ENCODE measurements at places on chromosomes 1 and 21. TPM values are rescaled to one million over a fixed set of nuclear protein-coding genes. Genes with fewer than 3 reads are reported as not detected.

AMY2A gene
- total RNA-seq = not detected

AK5 gene
- 6.9 TPM for total RNA-seq

LORICRIN gene
- not detected for total RNA-seq

OR10J1 gene
- not detected for total RNA-seq

SIK1 gene
- total RNA-seq = 15.9 TPM

TMIGD3 gene
- not detected for total RNA-seq

AVPR1B gene
- total RNA-seq = not detected

C1orf115 gene
- total RNA-seq = 5.4 TPM

KDM1A gene
- 87.4 TPM for total RNA-seq

THEM5 gene
- not detected for total RNA-seq

C1orf210 gene
- not detected for total RNA-seq

OLFM3 gene
- total RNA-seq = not detected

ERVH48-1 gene
- not detected for total RNA-seq

GLIS1 gene
- total RNA-seq = 0.08 TPM

CLDN17 gene
- total RNA-seq = not detected

PARK7 gene
- total RNA-seq = 352 TPM

PADI1 gene
- 1.5 TPM for total RNA-seq

SPRR2E gene
- total RNA-seq = not detected

FNDC5 gene
- 0.44 TPM for total RNA-seq

MGST3 gene
- total RNA-seq = 213 TPM

GSTM3 gene
- 21.9 TPM for total RNA-seq

FMO3 gene
- total RNA-seq = not detected

FCRL5 gene
- not detected for total RNA-seq

PDZK1 gene
- 0.77 TPM for total RNA-seq

ARMH1 gene
- total RNA-seq = 0.93 TPM

OR2T2 gene
- total RNA-seq = not detected

ZNF326 gene
- total RNA-seq = 20.3 TPM

C1orf185 gene
- not detected for total RNA-seq

FOXD3 gene
- 1.2 TPM for total RNA-seq

RAP1GAP gene
- 9.9 TPM for total RNA-seq

TMEM240 gene
- total RNA-seq = 0.45 TPM

ACOT11 gene
- total RNA-seq = 2.0 TPM

MAN1C1 gene
- total RNA-seq = 0.20 TPM

TRAF3IP3 gene
- total RNA-seq = not detected

RWDD3 gene
- 10.8 TPM for total RNA-seq

GPR157 gene
- total RNA-seq = 6.1 TPM

RHD gene
- not detected for total RNA-seq

MECR gene
- 20.7 TPM for total RNA-seq

TNFRSF8 gene
- total RNA-seq = 0.10 TPM

REN gene
- not detected for total RNA-seq

LAPTM5 gene
- 0.14 TPM for total RNA-seq

TSPEAR gene
- total RNA-seq = not detected

OR6K6 gene
- total RNA-seq = not detected

RGS13 gene
- not detected for total RNA-seq

INSRR gene
- total RNA-seq = not detected

PLPPR4 gene
- not detected for total RNA-seq

CCDC30 gene
- 0.59 TPM for total RNA-seq

OR2M3 gene
- not detected for total RNA-seq

CHIA gene
- not detected for total RNA-seq

SYCP1 gene
- not detected for total RNA-seq

FALEC gene
- total RNA-seq = not detected

OPTC gene
- not detected for total RNA-seq

Data from A549 treated with CORT108297 at 1 μM for 4 hours (cell line).